Neural crest cell (in vitro differentiated cells): ENCODE measurements at places on chromosomes 7 and 10.

DNA sequence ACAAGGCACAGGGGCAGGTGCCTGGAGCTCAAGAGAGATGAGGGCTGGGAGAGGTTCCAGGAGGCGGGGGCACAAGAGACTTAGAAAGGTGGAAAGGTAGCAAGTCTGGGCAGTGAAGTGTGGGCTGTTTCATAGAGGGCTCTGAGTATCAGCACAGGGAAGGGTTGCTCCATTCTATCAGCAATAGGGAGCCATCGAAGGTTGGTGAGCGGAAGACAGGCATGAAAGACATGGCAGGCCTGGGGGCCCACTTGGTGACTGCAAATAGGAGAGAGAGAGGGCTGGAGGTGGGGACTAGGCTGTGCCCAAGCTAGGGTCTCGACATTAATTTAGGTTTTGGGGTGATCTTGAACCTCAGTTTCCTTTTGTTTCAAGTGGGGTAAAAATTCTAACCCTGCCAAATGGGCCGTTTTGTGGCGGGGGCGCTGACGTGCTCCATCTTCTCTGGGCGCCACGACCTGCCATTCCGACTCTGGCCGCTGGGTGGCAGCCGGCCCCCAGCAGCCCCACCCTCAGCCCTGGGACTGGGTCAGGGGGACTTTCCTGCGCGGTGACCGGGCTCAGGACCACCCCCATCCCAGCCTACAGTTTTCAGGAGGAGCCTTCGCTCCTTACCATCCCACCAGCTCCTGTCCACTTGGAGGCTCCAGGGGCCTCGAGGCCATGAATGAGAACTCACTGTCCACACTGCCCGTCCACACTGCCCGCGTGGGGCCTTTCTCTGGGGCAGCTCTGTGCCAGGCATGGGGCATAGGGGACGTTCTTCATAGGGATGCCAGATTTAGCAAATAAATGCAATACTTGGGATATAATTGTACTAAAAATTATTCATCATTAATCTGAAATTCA, 37.2 kb upstream of the PCBD1 start:
- peak; percentile 67 for DNase-seq

- no peak for DNase-seq
Observed at GRCh38 chr10:114839901-114840300, 18.3 kb downstream of the FHIP2A start.

GRCh38 chr10:125738206-125738605, 18.7 kb downstream of the EDRF1 start:
- DNase-seq, result no peak

DNA sequence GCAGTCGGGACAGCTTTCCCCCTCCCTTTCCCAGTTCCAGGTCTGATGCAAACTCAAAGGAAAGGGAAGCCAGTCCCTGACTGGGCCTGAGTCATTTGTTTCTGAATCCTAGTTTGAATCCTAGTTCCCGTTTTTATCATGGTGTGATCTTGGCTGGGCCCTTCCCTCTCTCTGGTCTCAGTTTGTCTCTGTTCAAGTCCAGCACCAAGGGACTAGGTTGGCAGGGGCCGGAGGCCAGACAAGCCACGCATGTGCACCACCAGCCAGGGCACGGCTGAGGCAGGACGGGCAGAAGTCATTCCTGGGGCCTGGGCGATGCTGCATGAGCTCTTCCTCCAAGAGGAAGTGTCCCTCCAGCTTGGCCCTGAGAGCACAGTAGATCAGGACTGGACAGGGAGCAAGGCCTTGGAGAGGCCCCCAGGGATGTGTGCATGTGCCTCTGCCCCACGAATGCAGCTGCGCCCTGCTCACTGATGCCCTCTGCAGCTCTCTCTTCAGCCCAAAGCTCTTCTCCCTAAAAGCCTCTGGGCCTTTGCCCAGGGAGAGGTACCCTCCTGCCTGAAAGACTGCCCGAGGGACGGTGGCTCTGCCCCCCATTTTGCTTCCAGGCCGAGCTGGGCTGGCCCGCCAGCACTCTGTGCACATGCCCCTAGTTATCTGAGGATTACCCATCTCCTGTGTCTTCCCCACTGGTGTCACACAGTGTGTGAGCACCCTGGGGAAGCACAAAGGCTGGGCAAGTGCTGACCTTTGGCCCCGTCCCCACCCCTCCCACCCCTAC, 86.7 kb downstream of the ZMIZ1 start:
- no peak for DNase-seq

GRCh38 chr10:130171196-130171595, 35.0 kb downstream of the GLRX3 start:
- no peak for DNase-seq

GRCh38 chr10:54064215-54064614, 736.8 kb downstream of the PCDH15 start:
- DNase-seq, result no peak

DNA sequence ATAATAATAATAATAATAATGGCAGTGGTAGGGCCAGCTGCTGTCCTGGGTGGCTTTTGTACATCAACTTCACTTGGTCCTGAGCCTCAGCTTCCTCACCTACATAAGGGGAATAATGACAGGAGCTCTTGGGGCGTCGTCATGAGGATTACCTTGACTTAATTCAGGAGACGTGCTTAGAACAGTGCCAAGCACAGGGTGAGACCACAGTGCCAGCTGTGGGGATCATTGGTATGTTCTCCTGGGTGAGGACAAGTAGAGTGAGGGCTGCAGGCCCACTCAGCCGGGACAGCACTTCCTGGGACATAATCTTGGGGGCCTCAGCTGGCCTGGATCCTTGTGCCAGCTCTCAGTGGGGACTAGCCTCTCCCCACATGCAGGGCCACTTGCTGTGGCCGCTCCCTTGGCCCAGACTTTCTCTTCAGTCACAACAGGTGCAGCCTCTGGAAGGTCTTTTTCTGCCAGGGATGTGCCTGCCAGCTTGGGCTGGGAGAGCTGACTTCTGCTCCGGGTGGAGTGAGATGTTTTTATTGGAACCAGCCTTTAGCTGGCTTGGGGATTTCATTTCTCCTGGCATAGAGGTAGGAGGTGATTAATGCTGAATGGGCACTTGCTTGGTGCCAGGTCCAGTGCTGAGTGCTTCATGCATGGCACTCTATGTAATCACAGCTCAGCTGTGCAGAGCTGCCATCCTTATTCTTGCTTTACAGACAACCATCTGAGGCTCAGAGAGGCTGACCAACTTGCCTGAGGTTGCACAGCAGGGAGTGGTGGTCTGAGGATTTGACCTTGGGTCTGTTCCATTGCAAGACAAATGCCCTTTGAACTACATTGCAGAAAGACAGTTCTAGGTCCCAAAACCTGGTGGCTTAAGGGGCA, 45.3 kb downstream of the TSPAN15 start:
- no peak for DNase-seq

- DNase-seq, result no peak
Observed at GRCh38 chr7:80830010-80830409, 88.8 kb downstream of the SEMA3C start.

- no peak for DNase-seq
Observed at GRCh38 chr7:80159802-80160201, 25.2 kb downstream of the GNAI1 start.

DNA sequence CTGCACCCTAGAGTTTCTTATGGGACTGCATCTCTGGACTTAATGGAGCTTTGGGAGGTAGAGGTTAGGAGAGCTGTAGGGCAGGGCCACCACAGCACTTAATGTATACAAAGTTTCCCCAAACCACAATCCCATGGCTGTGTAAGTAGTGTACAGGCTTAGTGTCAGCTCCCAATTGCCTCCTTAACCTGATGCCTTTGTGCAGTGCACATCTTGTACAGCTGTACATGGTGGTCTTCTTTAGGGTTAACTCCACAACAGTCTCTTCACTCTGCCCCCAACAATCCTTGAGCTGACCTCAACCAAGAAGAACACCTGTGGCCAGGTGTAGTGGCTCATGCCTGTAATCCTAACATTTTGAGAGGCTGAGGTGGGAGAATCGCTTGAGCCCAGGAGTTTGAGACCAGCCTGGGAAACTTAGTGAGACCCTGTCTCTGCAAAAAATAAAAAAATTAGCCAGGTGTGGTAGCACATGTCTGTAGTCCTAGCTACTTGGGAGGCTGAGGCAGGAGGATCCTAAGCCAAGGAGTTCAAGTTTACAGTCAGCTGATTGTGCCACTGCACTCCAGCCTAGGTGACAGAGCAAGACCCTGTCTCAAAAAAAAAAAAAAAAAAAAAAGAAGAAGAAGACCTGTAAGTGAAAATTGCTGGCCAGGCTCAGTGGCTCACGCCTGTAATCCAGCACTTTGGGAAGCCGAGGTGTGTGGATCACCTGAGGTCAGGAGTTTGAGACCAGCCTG, 6.8 kb downstream of the PLAU start:
- no peak for DNase-seq

DNA sequence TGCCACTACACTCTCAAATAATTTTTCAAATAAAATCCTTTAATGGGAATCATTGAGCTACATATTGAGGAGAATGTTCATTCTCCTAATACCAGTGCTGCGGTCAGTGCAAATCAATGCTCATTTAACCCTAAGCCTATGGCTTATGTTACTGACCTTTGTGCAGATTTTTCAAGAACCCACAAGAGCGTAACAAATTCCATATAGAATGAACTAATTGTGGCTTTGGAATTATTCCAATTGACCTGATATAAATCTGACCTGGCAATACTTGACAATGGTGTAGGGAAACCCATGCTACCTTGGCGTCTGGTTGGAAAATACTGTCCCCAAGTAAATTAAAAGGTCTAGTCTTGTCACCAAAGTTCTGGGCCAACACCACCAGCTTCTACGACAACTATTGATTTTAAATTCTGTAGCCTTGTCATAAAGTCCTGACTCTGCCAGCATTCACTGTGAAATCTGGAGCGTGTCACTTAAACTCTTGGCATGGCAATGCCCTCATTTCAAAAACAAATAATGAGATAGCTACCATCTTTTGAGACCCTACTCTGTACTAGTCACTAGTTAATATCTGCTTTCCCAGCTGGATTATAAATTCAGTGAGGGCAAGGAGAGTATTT, 320.9 kb downstream of the AHR start:
- no peak for DNase-seq

DNA sequence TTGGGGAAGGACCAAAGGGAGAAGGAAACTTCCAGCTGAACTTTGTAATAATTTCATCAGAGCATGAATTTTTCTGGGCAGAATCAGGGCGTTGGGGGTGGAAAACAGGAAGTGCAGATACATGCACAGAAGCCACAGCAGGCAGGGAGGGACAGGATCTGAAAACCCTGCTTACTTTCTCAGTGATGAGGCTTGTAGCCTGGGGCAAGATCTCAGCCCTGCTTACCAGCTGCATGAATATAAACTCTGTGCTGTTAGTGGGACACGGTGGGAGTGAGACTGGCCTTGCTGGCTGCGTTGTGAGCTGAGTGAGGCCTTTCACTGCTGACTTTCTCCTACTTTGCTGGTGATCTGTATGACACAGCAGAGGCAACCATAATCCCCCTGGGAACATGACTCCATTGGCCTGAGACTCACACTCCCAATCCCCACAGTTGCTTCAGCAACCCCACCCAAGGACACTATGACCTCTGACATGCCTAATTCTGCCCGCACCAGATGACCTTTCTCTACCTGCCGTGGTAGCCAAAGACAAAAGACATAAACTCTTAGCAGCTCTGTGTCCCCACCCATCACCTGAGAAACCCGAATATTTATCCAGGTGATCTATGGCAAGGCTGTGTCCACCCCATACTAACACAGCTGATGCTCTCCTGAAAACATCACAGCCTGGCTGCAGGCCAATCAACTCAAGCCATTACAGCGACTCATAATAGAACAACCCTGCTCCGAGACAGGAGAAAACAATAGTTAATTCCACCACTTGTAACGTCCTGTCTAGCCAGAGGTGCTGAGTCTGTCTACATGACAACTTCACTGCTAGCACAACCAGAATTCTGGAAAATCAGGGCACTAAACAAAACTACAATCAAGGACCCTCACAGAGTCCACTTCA, 190.7 kb upstream of the CHRM2 start:
- DNase-seq, result peak; percentile 40

DNA sequence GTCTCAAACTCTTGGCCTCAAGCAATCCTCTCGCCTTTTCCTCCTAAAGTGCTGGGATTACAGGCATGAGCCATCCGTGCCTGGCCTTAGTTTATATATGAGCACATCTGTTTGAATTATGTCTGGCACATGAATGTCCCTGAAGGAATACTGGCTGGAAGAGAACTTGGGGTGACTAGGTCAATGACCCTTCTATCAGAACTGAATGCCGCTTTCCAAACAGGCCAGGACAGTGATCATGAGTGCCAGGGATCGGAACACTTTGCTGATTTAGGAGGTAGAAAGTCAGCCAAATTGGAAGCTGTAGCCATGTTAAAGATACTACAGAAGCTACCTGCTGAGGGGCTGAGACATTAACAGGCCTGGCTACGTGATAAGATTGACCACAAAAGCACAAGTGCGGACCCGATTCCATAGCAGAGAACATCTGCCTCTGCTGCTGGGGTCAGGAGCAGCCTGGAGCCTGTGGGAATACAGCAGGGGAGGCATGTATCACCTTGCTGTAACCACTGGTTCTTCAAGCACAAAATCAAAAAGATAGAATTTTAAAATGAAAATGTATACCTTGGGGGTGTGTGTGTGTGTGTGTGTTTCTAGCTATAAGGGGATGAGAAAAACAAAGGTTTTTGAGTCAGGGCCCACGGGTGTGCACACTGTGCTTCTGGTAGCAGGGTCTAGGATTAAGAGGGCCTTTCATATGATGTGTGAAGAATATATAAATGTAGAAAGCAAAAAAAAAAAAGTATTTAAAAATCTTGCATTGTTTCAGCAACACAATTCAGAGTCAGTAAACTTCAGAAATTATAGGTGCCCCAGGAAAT, 293.7 kb downstream of the BBS9 start:
- DNase-seq, result no peak

DNA sequence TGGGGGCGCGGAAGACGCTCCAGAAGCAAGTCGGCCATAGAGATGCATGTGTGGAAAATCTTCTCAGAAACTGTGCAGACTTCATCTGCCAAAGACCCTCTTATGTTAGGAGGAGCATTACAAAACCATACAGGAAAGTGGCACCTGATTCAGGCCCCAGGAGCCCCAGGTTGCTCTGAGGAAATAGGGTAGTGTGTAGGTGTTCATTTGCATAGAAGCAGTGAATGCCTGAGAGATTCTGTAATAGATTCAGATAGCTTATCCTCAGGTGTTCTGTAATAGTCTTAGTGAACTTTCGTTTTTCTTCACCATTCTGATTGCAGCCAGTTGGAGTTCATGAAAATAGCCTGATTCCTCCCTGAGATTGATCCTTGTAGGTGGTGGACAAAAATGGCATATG, 106.4 kb upstream of the GJD4 start:
- DNase-seq, result no peak

- DNase-seq, result no peak
Observed at GRCh38 chr7:15751191-15751701, 64.8 kb upstream of the MEOX2 start.

GRCh38 chr7:51040787-51041186, 258.1 kb upstream of the GRB10 start:
- DNase-seq, result no peak

DNA sequence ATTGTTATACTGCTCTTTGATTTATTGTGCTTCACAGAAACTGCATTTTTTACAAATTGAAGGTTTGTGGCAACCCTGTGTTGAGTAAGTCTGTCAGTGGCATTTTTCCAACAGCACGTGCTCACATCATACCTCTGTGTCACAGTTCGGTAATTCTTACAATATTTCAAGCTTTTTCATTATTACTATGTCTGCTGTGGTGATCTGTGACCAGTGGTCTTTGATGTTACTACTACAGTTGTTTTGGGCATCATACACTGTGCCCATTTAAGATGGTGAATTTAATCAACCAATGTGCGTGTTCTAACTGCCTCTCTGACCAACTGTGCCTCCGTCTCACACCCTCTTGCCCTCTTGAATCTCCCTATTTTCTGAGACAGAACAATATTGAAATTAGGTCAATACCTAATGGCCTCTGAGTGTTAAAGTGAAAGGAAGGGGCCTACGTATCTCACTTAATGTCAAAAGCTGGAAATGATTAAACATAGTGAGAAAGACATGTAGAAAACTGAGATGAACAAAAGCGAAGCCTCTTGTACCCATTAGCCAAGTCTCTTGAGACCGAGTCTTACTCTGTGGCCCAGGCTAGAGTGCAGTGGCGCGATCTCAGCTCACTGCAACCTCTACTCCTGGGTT, 20.2 kb upstream of the ASL start:
- DNase-seq, result no peak
